ENCODE measurements at places on chromosomes 12 and 14.

DNA sequence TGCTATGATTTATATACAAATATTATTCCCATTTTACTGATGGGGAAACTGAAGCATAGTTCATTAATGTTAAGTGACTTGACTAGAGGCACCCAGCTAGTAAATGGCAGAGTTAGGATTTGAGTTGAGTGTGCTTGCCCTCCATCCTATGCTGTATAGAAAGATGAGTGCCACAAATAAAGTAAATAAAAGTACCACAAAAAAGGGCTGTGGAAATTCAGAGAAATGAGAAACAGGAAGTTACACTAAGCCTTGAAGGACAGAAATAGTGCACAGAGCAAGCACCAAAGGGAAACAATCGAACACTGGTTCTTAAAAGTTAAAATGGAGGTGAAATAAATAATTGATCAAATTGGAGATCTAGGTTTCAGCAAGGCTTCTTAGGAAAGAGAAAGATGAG, 9.2 kb upstream of the ABCD2 start:
- no peak for DNase-seq

- DNase-seq: no peak
Measured at GRCh38 chr14:69459122-69459521, 25.4 kb upstream of the PLEKHD1 start.

DNA sequence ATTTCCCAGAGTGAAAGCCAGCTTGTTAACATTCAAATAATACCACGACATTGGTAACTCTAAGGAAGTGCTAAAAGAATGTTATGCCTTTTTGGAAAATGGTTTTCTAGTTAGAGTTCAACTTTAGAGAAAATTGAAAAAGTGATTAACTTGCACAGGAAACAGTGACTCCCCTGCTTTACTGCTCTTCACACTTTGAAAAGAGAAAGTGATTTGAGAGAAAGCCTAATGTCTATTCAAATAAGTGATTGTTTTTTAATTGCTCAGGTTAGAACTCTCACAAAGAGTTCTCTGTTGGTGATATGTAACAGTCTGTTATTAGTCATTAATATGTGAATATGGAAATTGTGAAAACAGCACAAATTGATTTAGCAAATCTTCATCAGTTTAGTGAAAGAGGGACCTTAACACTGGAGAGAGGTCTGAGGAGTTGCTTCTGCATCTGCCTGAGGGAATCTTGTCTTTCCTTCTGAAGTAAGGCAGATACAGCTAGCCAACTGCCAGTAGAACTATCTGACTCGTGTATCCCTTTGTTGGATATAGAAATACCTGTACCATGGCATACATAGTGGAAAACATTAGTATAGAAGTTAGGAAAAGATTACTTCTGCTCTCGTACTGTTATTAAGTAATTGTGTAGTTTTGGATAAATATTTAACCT, 25.5 kb downstream of the ATF7IP start:
- DNase-seq: no peak

- no peak for DNase-seq
Measured at GRCh38 chr12:128818065-128819022, 5.4 kb downstream of the SLC15A4 start.

DNA sequence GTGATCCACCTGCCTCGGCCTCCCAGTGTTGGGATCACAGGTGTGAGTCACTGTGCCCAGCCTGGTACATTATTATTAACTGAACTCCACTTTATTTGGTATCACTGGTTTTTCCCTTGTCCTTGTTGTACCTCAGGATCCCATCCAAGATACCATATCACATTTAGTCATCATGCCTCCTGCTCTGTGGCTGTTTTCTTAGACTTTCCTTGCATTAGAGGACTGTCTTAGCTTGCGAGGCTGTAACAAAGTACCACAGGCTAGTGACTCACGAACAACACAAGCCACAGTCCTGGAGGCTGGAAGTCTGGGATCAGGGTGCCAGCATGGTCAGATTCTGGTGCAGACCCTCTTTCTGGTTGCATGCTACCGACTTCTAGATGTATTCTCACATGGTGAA, 12.2 kb downstream of the KLC1 start:
- no peak for DNase-seq

DNA sequence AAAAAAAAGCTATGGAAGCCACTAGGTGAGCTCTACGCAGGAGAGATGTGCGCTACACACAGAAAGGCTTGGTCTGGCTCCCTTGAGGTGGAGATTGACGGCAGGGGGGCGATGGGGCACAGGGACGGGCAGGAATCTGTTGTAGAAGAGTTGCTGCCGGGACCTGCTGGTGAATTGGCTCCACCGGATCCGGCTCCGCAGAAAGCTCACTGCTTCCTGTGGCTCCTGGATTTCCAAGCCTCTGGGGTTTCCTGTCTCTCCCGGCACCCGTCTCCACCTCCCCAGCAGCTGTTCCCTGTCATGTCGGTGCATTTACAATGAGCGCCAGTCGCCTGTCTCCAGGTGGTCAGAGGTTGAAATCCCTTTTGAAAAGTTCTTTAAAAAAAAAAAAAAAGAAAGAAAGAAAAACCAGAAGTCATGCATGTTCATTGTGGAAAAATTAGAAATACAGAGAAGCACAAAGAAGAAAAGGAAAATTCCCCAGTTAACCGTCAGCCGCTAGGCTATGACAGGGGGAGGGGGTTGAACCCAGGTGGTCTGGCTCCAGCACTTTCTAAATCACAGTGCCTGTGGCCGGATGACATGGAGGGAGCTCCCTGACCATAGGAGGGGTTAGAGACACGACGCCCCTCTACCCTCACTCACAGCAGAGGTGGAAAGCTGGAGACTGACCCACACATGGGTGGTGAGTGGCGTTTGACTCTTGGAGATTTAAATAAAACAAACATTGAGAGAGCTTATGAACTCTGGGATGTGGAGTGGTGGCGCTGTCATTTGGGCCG, 20.8 kb downstream of the FAM222A start:
- no peak for DNase-seq

- no peak for DNase-seq
Measured at GRCh38 chr14:52740751-52741150, 10.8 kb downstream of the STYX start.

- no peak for DNase-seq
Measured at GRCh38 chr12:70646850-70647249, 9.6 kb upstream of the PTPRB start.

GRCh38 chr12:75922944-75923642, 108.5 kb downstream of the PHLDA1 start:
- no peak for DNase-seq

DNA sequence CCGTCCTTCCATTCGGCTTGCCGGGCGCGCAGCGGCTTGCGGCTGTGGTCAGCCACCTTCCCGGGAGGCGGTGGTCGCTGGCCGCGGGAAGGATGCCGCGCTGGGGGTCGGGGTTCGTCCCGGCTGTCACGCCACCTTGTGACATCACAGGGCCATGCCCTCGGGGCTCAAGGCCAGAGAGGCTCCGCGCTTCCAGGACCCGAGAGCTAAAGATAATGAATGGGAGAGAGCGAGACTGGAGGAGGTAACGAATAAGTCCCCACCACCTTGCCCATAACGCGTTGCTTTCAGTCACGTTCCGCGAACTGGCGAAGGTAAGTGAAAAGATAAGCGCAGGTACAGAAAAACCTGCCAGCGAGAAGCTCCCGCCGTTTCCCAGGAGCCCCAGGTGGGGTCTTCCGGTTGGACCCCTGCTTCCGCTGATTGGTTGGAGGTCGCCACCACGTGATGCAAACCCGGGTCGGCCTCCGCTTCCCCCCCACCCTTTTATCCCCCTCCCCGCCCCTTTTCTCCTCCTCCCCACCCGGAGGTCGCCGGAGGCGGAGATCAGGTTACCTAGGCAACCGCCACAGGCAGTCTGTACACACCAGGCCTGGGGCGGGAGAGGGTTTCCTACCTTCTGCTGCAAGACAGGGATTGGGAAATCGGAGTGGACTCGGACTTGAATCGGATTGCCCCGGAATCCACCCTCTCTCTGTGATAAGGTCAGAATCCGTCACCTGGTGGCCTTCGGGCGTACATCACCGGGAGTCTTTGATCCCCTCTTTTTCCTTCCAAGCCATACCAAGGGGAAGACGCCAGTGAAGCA, at the start of gene LRRC9:
TSS of gene LRRC9 (plus strand) at position 575 of the 808 bp plus-strand sequence.
- DNase-seq: no peak

DNA sequence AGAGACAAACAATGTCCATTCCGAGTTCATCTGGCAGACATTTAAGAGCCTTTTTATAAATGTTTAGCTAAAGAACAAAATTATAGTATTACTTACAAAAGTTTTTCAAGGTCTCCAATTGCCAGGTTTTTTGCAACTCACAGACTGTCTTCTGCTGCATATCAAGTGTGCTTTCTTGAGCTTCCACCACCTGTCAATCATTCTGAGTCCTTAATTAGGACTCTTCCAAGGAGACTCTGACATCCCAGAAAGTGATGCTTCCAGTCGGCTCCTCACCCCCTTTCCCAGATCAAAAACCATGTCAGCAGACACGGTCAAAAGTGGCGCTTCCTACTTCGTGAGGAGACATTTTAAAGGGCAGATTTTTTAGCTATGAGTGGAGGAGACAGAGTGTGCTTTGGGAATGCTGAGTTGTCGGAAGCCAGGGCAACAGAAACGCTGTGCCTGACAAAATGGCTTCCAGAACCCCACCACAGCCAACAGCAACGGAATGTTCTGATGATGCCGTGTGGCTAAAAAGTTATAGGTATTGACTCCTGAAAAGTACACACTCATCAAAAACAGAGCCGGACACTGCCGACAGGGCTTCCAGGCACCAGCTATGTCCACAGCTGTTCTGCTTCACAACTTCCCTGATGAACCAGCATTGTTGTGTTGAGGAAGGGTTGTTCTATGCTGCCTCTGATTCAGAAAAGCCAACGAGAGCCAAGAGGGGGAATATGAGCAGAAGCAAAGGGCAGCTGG, 116.1 kb upstream of the SLC35F4 start:
- no peak for DNase-seq

- DNase-seq: no peak
Measured at GRCh38 chr14:65153101-65153500, 50.8 kb upstream of the MAX start.

Measured in hematopoietic multipotent progenitor cell (in vitro differentiated cells).